Gastroesophageal sphincter (tissue), 4 donors: ENCODE measurements at places on chromosomes 16 and 17.

DNA sequence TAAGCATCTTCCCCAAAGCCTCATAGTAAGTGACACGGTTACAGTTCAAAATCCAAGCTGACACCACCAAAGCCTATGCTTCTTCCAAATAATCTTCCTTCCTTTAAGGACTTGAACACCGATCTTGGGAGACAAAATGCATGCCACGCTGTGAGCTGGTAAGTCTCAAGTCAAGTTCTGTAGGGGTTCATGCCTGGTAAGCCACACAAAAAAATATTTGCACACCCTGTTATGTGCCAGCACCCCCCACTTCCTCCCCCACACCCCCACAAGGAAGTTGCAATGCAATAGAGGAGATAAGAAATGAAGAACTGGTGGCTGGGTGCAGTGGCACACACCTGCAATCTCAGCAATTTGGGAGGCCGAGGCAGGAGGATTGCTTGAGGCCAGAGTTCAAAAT, 5.6 kb downstream of the NOG start:
- no peak overlapping the region for H3K4me3 ChIP-seq
- H3K36me3 ChIP-seq, result no peaks in the 10 kb centered on the region
- H3K27ac ChIP-seq, result no peak overlapping the region
- peaks cover 42% of the 10 kb centered on the region for H3K4me1 ChIP-seq
- H3K27me3 ChIP-seq, result peaks cover 84% of the 10 kb centered on the region
- ATAC-seq, result no peak

DNA sequence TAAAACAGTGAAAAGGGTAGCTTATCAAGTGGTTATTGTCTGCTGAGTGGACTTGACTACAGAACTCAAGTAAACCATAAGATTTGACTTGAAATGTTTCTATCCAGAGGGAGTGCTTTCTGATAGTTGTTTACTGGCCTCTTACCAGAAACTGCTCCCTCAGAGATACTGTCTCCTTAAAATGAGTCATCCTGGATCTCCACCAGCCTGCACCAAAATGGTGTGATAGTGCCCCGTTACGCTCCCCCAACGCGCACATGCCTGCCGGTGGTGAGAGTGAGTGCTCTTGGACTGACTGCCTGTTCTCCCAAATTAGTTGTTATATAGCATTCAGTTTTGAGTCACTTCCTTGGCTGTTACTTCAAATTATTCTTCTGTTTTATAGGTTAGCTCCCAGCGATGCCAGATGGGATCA, 22.9 kb downstream of the PRCD start:
- ATAC-seq, result no peak
- H3K27me3 ChIP-seq, result no peaks in the 10 kb centered on the region
- no peak overlapping the region for H3K4me3 ChIP-seq
- peaks cover 49% of the 10 kb centered on the region for H3K36me3 ChIP-seq
- H3K4me1 ChIP-seq, result peaks cover 57% of the 10 kb centered on the region

GRCh38 chr16:30893417-30893743, 497 bp downstream of the BCL7C start:
- H3K36me3 ChIP-seq, result no peaks in the 10 kb centered on the region
- H3K4me3 ChIP-seq, result peak overlapping the region; percentile 86
- ATAC-seq, result no peak
- H3K4me1 ChIP-seq, result peaks cover 28% of the 10 kb centered on the region
- no peaks in the 10 kb centered on the region for H3K27me3 ChIP-seq

- ATAC-seq, result no peak
- peaks cover 8% of the 10 kb centered on the region for H3K36me3 ChIP-seq
- H3K27me3 ChIP-seq, result no peaks in the 10 kb centered on the region
- peaks cover 13% of the 10 kb centered on the region for H3K4me1 ChIP-seq
- no peak overlapping the region for H3K4me3 ChIP-seq
Observed at GRCh38 chr17:4249452-4250029, 14.2 kb downstream of the ANKFY1 start.

GRCh38 chr17:78826421-78826820, 14.2 kb downstream of the USP36 start:
- no peaks in the 10 kb centered on the region for H3K27me3 ChIP-seq
- no peaks in the 10 kb centered on the region for H3K4me1 ChIP-seq
- no peaks in the 10 kb centered on the region for H3K36me3 ChIP-seq
- no peak overlapping the region for H3K4me3 ChIP-seq
